ENCODE measurements at places on chromosomes 3 and 15.

DNA sequence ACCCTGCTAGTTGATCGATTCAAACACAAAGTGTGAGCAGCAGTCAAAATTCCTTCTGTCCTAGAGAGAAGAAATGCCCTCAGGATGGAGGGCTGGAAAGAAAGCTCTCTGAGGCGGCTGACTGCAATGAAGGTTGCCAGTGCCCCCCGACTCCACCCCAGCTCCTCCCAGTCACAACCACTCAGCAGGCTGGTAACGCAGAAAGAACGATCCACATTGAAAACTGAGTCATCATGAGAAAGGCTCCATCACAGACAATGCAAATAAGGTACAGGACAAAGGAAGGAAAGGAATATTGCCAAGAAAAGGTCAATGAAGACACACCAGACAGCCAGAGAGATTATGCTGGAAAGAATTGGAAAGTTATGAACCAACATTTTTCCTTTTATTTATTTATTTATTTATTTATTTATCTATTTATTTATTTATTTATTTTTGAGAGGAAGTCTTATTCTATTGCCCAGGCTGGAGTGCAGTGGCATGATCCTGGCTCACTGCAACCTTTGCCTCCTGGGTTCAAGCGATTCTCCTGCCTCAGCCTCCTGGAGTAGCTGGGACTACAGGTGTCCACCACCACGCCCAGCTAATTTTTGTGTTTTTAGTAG, 17.4 kb upstream of the VGLL4 start:
- no peaks in the 10 kb centered on the region for H3K27me3 ChIP-seq
- peaks cover 22% of the 10 kb centered on the region for H3K4me1 ChIP-seq
- H3K27ac ChIP-seq, result no peak overlapping the region
- peaks cover 5% of the 10 kb centered on the region for H3K36me3 ChIP-seq

GRCh38 chr3:185847506-185847905, 22.7 kb upstream of the IGF2BP2 start:
- no peaks in the 10 kb centered on the region for H3K36me3 ChIP-seq
- ATAC-seq, result no peak
- H3K4me1 ChIP-seq, result no peaks in the 10 kb centered on the region
- H3K4me3 ChIP-seq, result no peak overlapping the region
- H3K27ac ChIP-seq, result no peak overlapping the region

GRCh38 chr3:126081618-126082361, 2.1 kb downstream of the SLC41A3 start:
- H3K4me1 ChIP-seq, result peaks cover 19% of the 10 kb centered on the region
- H3K4me3 ChIP-seq, result no peak overlapping the region
- no peak overlapping the region for H3K27ac ChIP-seq
- ATAC-seq, result no peak
- H3K27me3 ChIP-seq, result no peaks in the 10 kb centered on the region

- no peak overlapping the region for H3K4me3 ChIP-seq
- H3K36me3 ChIP-seq, result no peaks in the 10 kb centered on the region
- no peaks in the 10 kb centered on the region for H3K27me3 ChIP-seq
Observed at GRCh38 chr3:177726807-177727206, 529.5 kb upstream of the TBL1XR1 start.

DNA sequence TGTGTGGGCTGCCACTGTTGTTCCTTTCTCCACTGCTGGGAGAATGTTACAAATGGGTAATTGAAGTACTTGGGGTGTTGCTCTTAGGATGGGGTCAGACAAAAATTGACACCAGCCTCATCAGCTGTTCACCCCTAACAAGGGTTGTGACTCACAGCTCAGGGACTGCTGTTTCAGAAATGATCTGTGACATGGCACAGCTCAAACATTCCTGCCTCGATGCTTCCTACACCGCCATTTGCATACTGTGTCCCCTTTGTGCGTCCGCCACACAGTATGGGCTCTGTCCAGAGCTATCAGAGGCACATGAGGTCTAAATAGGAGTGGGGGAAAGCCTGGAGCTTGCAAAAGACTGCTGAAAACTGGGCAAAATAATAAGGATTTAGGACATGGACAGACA, 43.9 kb downstream of the CCNL1 start:
- H3K4me1 ChIP-seq, result no peaks in the 10 kb centered on the region
- no peaks in the 10 kb centered on the region for H3K27me3 ChIP-seq
- H3K4me3 ChIP-seq, result no peak overlapping the region
- no peak overlapping the region for H3K27ac ChIP-seq

All from stimulated activated memory B cell treated with anti-CD40 and anti-IgM and Interleukin-4, amounts not matched to agents 10 μg/mL and 1 μg/mL and 100 μg/mL, for 72 hours (primary cell).